Endothelial cell of umbilical vein (primary cell): ENCODE measurements at places on chromosomes 7 and 10. TPM values are rescaled to one million over a fixed set of nuclear protein-coding genes. Genes with fewer than 3 reads are reported as not detected.

- DNase-seq = no peak
These were observed 238.3 kb upstream of the RNF32 start for GRCh38 chr7:156402255-156402654.

DNA sequence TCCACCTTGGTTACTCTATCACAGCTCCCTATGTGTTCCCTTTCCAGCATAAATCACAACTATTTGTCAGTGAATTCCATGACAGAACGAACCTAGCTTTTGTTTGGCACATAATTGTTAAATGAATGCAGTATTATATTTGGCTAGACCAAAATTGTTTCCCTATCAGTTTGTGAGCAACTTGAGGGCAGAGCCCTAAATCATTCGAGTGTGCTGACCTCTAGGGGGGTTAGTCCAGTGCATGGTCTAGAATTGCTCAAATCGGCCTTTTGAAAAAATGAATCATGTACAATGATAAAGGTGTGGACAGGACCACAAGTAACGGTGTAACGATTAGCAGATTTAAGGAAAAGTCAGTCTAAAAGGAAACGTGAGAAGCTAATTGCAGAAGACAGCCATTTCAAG lies 475 bp upstream of the NRBF2 start:
- no peak for DNase-seq

GRCh38 chr7:45033261-45033930 lies 33.4 kb downstream of the CCM2 start:
- no peak for DNase-seq

GRCh38 chr10:126408953-126409641 lies 20.8 kb upstream of the ADAM12 start:
- DNase-seq = no peak

The UCMA gene
- total RNA-seq = not detected in 2 replicates

The SEMA3A gene
- 1.2 and 1.7 TPM in 2 replicates for total RNA-seq

The TRPV5 gene
- total RNA-seq = not detected in 2 replicates

DNA sequence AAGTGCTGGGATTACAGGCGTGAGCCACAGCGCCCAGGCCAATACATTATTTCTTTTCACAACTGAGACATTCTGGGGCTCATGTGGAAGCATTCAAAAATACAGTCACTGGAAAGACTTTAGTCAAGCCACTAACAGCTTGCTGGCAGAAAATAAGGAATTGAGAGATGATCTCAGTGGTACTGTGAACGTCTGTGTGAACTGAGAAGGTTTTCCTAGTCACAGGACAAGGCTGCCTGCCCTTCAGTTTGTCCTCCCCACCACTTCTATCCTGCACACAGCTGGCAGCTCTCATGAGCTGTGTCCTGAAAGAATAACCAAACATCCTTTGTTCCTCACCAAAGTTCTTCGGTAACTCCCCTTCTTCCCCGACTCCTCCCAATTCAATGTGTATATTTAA lies 31.3 kb upstream of the ITGA8 start:
- no peak for DNase-seq

The ZYX gene
- total RNA-seq = 533 and 545 TPM in 2 replicates

GRCh38 chr7:114919587-114919986 lies 2.3 kb upstream of the MDFIC start:
- DNase-seq = no peak

- peak; percentile 81 for DNase-seq
These were observed 56.6 kb downstream of the ELMO1 start for GRCh38 chr7:37391791-37392672.

- DNase-seq = no peak
These were observed 996.4 kb downstream of the KCNMA1 start for GRCh38 chr10:76641215-76641614.

- DNase-seq = peak; percentile 56
These were observed 8.1 kb downstream of the HHEX start for GRCh38 chr10:92697663-92698511.

DNA sequence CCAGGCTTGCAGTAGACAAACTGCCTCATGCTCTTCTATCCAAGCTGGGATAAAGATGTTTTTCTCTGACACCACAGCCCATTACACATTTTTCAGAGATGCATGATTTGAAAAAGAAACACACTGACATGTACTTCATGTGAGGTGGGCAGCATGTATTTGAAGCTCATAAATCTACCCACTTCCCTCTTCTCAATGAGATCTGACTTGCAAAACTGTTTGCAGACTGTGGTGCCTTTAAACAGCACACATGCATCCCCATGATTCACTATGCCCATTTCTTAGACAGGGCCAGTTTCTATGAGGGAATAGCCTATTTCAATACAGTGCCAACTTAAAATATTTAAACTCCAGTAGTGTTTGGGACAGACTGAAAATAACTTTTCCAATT lies 109.8 kb downstream of the GLI3 start:
- DNase-seq = no peak

DNA sequence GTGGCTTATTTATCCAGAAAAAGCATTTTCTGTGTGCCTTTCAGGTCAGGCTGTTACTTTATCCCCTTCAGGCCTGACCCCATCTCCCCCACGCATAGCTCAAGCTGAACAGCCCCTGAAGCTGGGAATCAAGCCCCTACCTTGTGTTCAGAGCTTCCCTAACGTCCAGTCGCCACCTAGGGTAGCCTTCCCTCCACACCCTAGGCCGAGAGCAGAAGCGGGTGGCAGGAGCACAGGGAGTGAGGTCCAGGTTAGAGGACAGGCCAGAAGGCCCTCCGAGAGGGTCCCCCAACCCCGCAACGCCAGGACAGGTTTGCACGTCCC lies 479 bp upstream of the SEMA4G start:
- no peak for DNase-seq

- DNase-seq = no peak
These were observed 139.9 kb downstream of the SH3PXD2A start for GRCh38 chr10:103715430-103715829.

DNA sequence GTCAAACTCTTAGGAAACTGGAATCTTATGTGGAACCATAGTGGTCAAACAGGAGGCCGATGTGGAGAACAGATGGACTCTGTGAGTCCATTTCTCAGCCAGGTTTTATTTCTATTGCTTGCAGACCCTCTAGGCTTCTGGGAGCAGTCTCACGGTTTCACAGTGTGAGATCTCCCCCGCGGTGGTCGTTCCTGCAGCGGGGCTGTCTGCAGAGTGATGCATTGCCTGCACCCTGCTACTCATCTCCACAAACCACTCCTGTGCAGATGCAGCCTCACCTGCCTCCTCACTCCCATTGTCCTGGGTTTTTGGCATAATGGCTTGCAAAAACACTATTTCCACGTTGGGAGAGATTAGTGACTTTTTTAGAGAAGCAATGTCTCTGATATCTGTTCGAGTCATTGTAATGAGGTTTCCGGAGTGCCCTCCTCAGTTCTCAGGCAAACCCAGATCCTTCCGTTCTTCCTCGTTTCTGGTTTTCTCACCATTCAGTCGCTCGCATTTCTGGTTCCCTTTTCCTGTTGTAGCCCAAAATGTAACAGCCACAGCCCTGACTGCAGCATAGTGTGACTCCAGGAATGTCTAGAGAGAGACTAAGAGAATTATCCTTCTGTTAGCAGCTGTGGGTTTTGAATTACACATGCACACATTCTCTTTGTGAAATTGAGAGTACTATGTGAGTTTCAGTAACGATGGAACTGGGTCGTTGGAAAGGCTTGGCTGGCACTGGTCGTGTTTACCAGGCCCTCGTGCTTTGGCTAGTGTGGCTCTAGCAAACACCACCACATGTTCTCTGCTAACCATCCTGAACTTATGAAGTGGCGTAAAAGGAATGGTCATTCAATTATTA lies 30.2 kb downstream of the ACADSB start:
- DNase-seq = no peak

DNA sequence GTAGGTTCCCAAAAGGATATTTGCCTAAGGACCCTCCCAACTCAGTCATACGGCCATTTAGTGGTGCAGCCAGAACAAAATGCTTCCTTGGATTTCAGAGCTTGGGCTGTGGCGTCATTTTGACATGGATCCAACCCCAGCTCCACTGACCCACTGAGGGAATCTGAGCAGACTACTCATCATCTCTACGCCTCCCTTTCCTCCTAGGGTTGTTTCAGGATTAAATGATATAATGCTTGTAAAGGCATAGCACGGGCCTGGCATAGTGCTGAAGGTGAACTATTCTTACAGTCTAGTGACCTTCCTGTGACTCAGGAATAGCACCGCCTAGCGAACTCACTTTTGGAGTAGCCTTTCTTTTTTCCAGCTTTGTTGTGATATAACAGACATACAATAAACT lies 70.3 kb upstream of the LOXL4 start:
- no peak for DNase-seq

DNA sequence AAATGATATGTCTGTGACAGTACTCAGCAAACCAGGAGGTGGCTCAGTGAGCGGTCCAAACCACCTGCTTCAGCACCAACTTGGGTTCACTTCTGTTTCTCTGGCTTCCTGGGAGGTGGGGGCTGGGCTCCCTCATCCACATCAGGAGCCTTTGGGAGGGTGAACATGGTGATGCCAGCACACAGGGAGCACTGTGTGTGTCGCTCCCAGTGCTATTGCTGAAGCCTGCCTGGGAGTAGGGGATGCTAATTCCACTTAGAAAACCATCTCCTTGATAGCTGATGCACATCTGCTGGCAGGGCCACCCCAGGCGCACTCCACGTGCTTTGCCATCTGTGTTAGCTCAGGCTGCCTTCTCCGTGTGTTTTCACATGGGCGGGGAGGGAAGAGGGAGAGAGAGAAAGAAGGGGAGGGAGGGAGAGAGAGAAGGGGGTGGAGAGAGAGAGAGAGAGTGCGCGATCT lies 58.0 kb downstream of the RAMP3 start:
- no peak for DNase-seq

The ANKRD30A gene
- total RNA-seq = not detected in 2 replicates

The JAKMIP3 gene
- 0.07 TPM in 1 of 2 replicates, not detected in the other for total RNA-seq

- DNase-seq = no peak
These were observed 3.3 kb upstream of the TBXAS1 start for GRCh38 chr7:139825666-139826290.

DNA sequence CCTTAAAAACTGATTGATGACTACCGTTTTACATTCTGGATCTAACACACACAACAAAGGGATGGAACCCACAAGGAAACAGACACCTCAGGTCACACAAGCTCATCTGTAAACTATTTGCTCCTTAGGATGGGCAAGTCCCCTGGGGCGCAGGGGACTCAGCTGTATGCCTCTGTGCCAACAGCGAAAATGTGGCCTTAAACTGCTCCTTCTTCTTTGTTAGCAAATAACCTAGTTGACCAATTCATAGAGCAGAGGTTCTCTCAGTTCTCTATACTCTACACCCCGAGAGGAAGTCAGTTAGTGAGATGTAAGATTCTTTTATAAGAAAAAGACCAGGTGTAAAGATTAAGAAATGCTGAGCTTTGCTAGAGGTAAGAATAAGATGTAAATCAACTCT lies 181.9 kb upstream of the PRSS58 start:
- no peak for DNase-seq

The EBF3 gene
- total RNA-seq = 2.0 and 2.7 TPM in 2 replicates

The GIMAP2 gene
- total RNA-seq = 26.2 and 27.9 TPM in 2 replicates

DNA sequence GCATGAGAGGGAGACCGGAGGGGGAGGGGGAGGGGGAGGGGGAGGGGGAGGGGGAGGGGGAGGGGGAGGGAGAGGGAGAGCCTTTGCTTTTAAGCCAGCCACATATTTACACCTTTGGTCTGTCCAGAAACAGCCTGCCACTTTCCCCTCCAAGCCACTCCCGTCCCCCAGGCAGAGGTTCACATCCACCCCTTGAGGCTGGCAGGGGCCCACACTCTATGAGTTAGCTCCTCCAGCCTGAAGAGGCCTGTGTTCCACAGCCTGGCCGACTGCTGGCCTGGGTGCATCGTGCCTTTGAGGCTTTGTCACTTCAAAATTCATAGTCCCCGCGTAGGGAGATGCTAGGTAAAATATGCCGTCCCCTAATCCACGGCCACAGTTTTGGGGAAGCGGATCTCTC lies 16.5 kb downstream of the ADAMTS14 start:
- no peak for DNase-seq

DNA sequence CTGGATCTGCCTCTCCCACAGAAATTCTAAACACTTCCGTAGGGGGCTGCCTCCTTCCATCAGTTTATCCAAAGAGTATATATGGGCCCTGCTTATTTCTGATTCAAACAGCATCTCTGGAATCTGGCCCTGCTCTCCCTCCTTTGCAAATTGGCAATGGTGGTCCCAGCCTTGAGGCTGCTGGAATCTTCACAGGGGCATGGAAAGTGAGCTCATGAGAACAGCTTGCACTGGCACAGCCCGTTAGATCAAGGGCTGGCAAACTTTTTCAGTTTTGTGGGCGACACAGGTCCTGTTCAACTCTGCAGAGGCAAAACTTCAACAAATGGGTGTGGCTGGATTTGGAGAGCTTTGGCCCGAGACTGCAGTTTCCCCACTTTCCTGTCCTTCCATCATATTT lies 526.9 kb downstream of the KCNMA1 start:
- DNase-seq = no peak

The SPDYE11 gene
- not detected in 2 replicates for total RNA-seq

GRCh38 chr7:156055206-156055822 lies 243.1 kb upstream of the SHH start:
- DNase-seq = no peak

GRCh38 chr10:106053061-106053460 lies 1111.4 kb downstream of the SORCS1 start:
- DNase-seq = no peak

GRCh38 chr7:133155146-133155545 lies 73.3 kb upstream of the CHCHD3 start:
- no peak for DNase-seq

DNA sequence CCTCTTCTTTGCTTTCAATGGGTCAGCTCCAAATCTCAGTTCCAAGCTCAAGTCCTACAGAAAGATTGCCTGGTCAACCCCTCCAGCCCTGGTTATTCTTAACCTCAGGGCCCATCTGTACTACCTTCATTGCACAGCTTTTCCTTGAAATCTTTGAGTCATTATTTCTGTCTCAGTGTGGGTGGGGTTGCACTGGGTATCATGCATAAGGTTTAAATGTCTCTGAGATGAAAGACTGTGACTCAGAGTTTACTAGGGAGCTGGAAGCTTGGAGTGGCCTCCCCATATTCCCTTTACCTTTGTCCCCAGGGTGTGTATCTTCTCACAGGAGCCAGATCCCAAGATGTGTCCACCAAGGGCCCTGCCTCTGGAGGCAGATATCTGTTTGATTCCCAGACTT lies 3.3 kb upstream of the OR6V1 start:
- DNase-seq = no peak

DNA sequence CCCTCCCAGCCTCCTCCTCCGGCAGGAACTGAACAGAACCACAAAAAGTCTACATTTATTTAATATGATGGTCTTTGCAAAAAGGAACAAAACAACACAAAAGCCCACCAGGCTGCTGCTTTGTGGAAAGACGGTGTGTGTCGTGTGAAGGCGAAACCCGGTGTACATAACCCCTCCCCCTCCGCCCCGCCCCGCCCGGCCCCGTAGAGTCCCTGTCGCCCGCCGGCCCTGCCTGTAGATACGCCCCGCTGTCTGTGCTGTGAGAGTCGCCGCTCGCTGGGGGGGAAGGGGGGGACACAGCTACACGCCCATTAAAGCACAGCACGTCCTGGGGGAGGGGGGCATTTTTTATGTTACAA lies 83.3 kb downstream of the PAX2 start:
- no peak for DNase-seq

The HOXA10 gene
- total RNA-seq = 24.4 and 27.6 TPM in 2 replicates

- no peak for DNase-seq
These were observed 102.9 kb upstream of the NFE2L3 start for GRCh38 chr7:26049081-26049480.

The PLXNA4 gene
- total RNA-seq = 10.6 and 20.4 TPM in 2 replicates
